ENCODE measurements at places on chromosomes 16 and 17. TPM values are rescaled to one million over a fixed set of nuclear protein-coding genes. Genes with fewer than 3 reads are reported as not detected.

GRCh38 chr16:28923652-28924398, 1.2 kb downstream of the RABEP2 start:
- peak overlapping the region; percentile 99 for H3K27ac ChIP-seq
- H3K36me3 ChIP-seq = peaks cover 8% of the 10 kb centered on the region
- peak overlapping the region; percentile 97 for H3K4me3 ChIP-seq
- no peaks in the 10 kb centered on the region for H3K27me3 ChIP-seq
- DNase-seq = no peak

DNA sequence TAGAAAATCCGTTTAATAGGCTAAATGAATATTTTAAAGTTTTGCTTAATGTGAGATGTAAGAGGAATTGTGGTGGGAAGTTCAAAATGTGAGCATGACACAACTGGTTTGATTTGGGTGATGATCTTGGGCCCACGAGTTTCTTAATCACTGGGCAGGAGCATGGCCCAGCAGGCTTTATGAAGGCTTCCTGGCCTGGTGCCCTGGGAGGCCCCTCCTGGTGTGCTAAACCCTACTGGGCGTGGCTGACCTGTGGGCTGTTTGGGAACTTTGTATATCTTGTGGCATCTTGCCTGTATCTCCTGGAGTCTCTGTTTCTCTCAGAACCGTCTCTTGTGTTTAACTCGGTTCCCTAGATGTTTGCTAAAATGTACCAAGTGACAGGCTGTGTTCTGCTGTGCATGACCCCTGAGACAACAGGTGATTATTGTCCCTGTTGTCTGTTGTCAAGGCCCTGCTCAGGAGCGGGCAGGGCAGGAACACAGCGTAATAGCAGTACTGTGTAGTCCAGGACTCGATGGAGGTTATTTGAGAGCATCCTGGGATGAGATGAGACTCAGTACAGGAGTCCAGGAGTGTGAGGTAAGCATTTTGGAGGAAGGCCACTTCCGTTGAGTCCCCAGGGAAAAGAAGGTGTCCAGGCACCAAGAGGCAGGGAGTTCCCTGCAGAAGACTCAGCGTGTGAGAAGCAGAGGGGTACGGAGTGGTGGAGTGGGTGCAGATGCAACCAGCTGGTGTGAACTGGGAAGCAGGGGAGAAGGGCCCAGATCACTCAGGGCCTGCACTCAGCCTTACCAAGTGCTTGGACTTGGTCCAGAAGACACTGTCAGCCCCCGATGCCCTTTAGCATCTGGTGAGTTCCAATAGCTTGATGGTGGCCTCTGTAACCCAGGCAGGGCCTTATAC, 48.5 kb downstream of the B9D1 start:
- DNase-seq = no peak
- H3K4me3 ChIP-seq = no peak overlapping the region
- peaks cover 28% of the 10 kb centered on the region for H3K27me3 ChIP-seq
- no peaks in the 10 kb centered on the region for H3K4me1 ChIP-seq
- H3K27ac ChIP-seq = no peak overlapping the region

DNA sequence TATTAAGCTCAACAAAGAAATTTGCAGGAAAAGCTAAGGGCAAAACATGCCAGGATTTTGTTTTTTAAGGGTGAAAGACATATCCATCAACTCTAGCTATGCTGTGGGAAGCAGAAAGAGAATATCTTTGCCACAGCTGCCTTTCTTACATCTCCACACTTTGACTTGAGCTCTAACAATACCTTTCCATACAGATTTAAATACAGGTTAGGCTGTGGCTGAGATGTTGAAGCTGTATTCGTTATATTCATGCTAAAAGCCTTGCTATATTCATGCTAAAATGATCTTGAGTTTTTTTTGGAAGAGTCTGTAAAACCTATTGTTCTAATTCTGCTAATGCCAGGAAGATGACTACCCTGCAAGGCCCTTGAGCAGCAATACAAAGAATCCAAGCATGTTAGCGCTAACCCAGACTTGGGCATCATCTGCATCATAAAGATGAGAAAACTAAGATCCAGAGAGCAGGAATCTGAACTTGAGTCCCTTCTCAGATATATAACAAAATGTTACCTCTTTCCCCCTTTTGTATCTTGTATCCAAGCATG, 204.8 kb upstream of the C17orf78 start:
- peaks cover 12% of the 10 kb centered on the region for H3K36me3 ChIP-seq
- no peak for DNase-seq
- H3K4me3 ChIP-seq = no peak overlapping the region
- no peaks in the 10 kb centered on the region for H3K27me3 ChIP-seq
- H3K4me1 ChIP-seq = no peaks in the 10 kb centered on the region

GRCh38 chr17:81659038-81659437, 2.7 kb upstream of the PDE6G start:
- no peak for DNase-seq
- H3K27ac ChIP-seq = no peak overlapping the region

DNA sequence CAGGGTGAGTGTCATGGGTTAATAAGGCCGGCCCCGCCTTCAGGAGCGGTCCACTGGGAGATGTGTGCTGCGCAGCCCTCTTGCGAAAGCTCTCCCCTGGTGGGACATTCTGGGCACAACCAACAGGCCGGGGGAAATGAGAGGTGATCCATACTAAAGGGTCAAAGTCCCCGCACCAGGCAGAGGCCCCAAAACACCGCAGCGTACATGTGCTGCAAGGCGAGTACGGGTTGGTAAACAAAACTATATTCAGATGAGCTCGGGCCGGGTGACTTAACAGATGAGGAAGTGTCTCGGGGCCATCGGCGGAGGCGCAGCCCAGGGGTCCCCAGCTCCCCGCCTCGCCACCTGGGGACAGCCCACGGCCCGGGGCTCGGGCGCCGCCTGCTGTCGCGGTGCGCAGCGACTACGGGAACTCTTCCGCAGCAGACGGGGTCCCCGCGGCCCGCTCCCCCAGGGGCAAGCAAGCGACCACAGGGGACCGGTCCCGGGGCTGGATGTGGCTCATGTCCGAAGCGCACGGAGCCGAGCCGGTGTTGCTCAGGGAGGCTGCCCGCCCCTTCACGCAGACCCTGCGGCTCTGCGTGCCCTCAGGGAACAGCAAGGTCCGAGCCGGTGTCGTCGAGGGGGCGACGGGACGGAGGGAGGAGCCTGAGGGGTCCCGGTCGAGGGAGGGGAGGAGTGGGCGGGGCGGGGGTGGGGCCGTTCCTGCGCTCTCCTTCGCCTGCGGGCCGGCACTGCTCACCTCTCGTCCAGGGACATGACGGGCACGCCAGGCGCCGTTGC, at the start of gene RAB37:
Gene RAB37, plus strand, starts transcription at position 744 of the 786 bp plus-strand sequence. Its CDS starts 17 bp downstream, at position 761.
- H3K36me3 ChIP-seq = no peaks in the 10 kb centered on the region
- H3K27ac ChIP-seq = peak within 1 kb of the TSS; percentile 77
- DNase-seq = no peak
- H3K4me1 ChIP-seq = peaks cover 42% of the 10 kb centered on the region
- no peaks in the 10 kb centered on the region for H3K27me3 ChIP-seq

DNA sequence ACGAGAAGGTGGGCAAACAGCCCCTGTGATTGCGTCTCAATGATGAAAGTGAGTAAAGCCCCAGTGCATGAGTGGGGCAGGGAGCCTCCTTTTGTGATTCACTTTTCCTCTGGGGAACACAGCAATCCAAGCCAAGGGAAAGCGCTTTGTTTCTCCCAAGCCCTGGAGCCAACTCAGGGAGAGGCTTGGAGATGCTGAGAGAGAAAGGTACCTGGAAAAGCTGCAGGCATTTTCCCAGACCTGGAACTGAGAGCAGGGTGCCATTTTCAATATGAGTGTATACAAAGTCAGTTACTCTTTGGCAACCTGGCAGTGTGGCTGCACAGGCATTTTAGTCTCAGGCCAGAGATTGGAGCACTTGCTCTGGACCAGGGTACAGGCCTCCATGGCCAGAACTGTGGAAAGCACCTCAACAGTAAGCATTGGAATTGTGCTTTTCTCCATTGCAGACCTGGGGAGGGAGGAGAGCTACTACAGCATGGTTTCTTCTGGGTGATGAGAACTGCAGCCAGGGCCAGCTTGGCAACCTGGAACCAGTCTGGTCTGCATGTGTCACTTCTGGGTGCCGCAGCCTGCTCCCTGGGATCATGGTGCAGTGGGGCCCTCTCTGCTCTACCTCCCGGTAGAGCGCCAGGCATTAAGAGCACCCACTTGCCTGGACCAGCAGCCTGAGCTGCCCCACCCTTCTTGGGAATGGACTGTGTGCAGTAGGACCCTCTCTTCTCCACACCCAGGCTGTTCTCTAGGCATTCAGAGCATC, 89.0 kb upstream of the CDH5 start:
- H3K4me3 ChIP-seq = no peak overlapping the region
- H3K36me3 ChIP-seq = no peaks in the 10 kb centered on the region
- peaks cover 5% of the 10 kb centered on the region for H3K27me3 ChIP-seq
- H3K27ac ChIP-seq = no peak overlapping the region
- DNase-seq = no peak
- H3K4me1 ChIP-seq = peaks cover 2% of the 10 kb centered on the region

DNA sequence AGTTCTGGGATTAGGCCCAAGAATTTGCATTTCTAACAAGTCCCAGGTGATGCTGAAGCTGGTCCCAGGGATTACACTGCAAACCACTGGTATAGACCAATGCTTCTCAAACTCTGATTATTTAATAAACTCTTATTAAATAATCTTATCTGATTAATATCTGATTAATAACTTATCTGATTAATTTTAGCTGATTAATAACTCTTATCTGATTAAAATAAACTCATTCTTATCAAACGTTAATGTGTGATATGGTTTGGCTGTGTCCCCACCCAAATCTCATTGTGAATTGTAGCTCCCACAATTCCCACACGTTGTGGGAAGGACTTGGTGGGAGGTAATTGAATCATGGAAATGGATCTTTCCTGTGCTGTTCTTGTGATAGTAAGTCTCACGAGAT, 78.6 kb upstream of the TANC2 start:
- DNase-seq = no peak
- peaks cover 6% of the 10 kb centered on the region for H3K4me1 ChIP-seq
- no peak overlapping the region for H3K27ac ChIP-seq
- no peak overlapping the region for H3K4me3 ChIP-seq
- no peaks in the 10 kb centered on the region for H3K36me3 ChIP-seq
- H3K27me3 ChIP-seq = peaks cover 10% of the 10 kb centered on the region

- H3K27ac ChIP-seq = no peak overlapping the region
- no peak overlapping the region for H3K4me3 ChIP-seq
- DNase-seq = no peak
- H3K4me1 ChIP-seq = no peaks in the 10 kb centered on the region
- H3K27me3 ChIP-seq = no peaks in the 10 kb centered on the region
Observed at GRCh38 chr16:62676306-62676705, 640.1 kb upstream of the CDH8 start.

- no peaks in the 10 kb centered on the region for H3K27me3 ChIP-seq
- H3K36me3 ChIP-seq = no peaks in the 10 kb centered on the region
- H3K4me1 ChIP-seq = peaks cover 94% of the 10 kb centered on the region
- no peak for DNase-seq
Observed at GRCh38 chr17:77434136-77435114, 293.7 kb downstream of the SEC14L1 start.

- no peak overlapping the region for H3K4me3 ChIP-seq
- no peaks in the 10 kb centered on the region for H3K27me3 ChIP-seq
- peaks cover 41% of the 10 kb centered on the region for H3K4me1 ChIP-seq
- H3K36me3 ChIP-seq = peaks cover 8% of the 10 kb centered on the region
- no peak overlapping the region for H3K27ac ChIP-seq
Observed at GRCh38 chr16:46828292-46828691, 2.7 kb downstream of the C16orf87 start.

- no peaks in the 10 kb centered on the region for H3K4me1 ChIP-seq
- peaks cover 12% of the 10 kb centered on the region for H3K27me3 ChIP-seq
- H3K27ac ChIP-seq = no peak overlapping the region
Observed at GRCh38 chr17:45753645-45754225, 30.4 kb upstream of the CRHR1 start.

DNA sequence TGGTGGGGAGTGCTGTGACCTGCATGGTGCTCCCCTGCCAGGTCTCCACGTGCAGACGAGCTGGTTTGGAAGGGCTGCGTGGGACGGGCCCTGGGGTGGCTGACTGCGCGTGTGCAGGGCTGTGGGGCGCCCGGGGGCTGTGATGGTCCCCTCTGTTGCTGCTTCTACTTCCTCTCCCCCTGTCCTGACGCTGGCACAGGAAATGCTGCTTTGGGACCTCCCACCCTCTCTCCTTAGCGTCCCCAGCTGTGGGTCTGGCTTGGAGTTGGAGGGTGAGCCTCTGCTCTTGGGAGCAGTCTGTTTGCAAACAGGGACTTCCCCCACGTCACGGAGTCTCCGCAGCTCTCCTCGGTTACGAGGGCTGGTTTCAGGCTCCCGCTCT, 35.2 kb downstream of the TSC2 start:
- no peaks in the 10 kb centered on the region for H3K27me3 ChIP-seq
- no peak overlapping the region for H3K4me3 ChIP-seq
- H3K36me3 ChIP-seq = no peaks in the 10 kb centered on the region
- H3K4me1 ChIP-seq = no peaks in the 10 kb centered on the region
- DNase-seq = no peak
- no peak overlapping the region for H3K27ac ChIP-seq

DNA sequence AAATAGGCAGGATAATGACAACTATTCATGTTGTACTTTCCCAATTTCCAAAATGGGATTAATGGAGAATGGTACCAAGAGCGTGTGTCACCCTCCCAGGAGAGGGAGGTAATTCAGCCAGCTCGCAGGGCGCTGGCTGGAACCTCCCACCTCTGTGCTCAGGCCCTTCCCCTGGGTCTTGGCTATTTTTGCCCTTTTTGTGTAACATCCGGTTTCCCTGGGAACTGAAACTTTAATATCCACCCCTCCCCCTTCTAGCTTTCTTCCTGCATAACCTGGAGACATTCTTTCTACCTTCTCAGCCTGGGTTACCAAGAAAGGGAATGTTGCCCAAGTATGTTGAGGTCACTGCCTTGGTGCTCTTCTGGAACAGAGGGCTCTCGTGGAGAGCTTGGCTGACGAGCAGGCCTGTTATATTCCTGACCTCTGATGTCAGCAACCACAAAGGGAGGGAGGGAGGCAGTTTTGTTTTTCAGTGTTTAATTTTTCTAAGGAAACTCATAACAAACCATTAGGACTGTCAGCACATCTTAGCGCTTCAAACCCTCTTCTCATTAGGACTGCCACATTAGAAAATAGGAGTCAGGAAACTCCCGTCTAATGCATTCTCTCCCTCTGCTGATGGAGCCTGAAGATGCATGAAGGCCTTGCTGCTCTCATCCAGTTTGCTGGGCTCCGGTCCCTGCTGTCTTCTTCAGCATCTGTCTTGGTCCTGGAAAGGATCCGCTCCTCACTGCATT, 25.6 kb downstream of the ITGB3 start:
- H3K4me3 ChIP-seq = no peak overlapping the region
- no peaks in the 10 kb centered on the region for H3K27me3 ChIP-seq
- H3K27ac ChIP-seq = no peak overlapping the region
- no peaks in the 10 kb centered on the region for H3K4me1 ChIP-seq

GRCh38 chr17:69218986-69219385, 9.6 kb downstream of the ABCA10 start:
- no peak overlapping the region for H3K27ac ChIP-seq
- H3K4me1 ChIP-seq = peaks cover 4% of the 10 kb centered on the region
- H3K27me3 ChIP-seq = no peaks in the 10 kb centered on the region
- DNase-seq = no peak
- peaks cover 2% of the 10 kb centered on the region for H3K36me3 ChIP-seq
- H3K4me3 ChIP-seq = no peak overlapping the region

The SMIM22 gene
- not detected for total RNA-seq

The ZNF19 gene
- total RNA-seq = 1.2 TPM

The PRR29 gene
- total RNA-seq = 0.21 TPM

The TBC1D3E gene
- total RNA-seq = not detected

The CD7 gene
- 646 TPM for total RNA-seq

The CLDN7 gene
- total RNA-seq = 0.40 TPM

The RHBDF1 gene
- 0.36 TPM for total RNA-seq

The ARHGAP23 gene
- total RNA-seq = 1.0 TPM

The JUP gene
- 0.33 TPM for total RNA-seq
